ENCODE measurements at places on chromosomes 5 and 9.
A peak's percentile ranks its signal among the peaks of the same experiment; 100 is the strongest.

GRCh38 chr5:95068289-95068910 is 216.5 kb downstream of the MCTP1 start:
- DNase-seq = no peak

DNA sequence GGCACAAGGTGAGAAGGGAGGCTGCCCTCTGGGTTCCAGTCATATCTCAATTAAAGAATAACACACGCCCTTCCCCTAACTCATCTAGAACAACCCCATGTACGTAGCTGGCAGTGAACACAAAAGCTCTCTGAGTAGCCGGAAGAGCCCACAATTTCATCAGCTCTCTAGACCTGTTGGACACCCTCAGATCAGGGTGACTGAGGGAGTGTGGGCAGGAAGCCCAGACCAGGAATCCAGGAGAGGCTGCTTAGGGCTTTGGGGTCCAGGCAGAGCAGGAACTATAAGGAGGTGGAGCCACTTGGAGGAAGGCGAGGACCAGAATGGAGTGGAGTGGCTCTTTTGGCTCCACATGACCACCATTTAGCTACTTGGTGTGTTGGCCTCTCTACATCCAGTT is 237.4 kb downstream of the NR3C1 start:
- no peak for DNase-seq

DNA sequence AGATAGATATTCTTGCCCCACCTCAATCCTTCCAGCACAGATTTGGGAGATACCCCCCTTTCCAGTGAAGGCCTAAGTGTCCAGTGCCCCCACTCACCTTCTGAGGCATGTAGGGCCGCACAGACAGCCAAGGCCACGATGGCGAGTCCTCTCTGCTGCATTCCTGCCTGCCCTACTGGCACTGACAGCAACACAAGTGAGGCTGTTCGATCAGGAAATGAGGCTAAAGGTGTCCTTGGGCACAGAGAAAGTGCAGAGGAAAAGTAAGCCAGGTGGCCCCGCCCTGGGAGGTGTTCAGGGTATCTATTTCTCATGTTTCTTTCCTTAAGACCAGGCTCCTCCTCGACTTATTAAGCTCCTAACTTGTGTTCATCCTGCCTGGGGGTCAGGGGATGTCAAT is at the start of gene CCL28:
CCL28 (minus strand) TSS at position 236 of the 400 bp plus-strand sequence; CDS start at position 161, 75 bp downstream.
- peak; percentile 86 for DNase-seq

- no peak for DNase-seq
Observed at GRCh38 chr9:87842878-87843585, 39.6 kb upstream of the SPATA31E1 start.

DNA sequence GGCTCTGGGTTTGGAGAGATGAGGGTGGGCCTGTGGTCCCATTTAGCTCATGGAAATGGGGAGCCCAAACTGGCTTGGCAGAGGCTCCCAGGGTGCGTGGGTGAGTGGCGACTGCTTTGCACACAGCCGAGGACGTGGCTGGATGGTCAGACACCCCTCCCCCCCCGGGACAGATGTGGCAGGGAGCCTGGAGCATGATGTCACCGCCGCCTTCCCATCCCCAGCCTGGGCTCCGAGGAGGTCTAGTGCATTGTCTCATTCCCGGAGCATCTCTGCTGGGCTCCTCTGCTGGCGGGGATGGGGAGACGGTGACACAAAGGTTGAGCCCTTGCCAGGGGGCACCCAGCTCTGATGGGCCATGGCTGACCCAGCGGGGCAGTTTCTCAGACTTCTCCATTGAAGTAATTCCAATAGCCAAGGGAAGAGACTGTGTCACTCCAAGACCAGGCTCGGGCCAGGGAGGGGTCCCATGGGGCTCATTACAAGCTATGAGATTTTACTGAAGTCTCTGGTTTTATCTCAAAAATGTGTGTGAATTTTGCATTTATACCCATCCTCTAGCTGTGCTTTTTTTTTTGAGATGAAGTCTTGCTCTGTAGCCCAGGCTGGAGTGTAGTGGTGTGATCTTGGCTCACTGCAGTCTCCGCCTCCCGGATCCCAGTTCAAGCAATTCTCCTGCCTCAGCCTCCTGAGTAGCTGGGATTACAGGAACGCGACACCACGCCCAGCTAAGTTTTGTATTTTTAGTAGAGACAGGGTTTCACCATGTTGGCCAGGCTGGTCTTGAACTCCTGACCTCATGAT is 36.1 kb downstream of the HMCN2 start:
- peak; percentile 51 for DNase-seq

DNA sequence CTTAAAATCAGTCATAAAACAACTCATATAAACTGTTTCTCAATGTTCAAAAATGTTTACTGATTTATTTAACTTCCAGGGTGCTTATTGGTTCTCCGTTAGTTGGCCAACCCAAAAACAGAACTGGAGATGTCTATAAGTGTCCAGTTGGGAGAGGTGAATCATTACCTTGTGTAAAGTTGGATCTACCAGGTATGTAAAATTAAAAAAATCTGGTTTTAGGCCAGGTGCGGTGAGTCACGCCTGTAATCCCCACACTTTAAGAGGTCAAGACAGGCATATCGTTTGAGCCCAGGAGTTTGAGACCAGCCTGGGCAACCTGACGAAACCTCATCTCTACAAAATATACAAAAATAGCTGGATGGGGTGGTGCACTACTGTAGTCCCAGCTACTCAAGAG is 73.7 kb downstream of the ITGA1 start:
- no peak for DNase-seq

DNA sequence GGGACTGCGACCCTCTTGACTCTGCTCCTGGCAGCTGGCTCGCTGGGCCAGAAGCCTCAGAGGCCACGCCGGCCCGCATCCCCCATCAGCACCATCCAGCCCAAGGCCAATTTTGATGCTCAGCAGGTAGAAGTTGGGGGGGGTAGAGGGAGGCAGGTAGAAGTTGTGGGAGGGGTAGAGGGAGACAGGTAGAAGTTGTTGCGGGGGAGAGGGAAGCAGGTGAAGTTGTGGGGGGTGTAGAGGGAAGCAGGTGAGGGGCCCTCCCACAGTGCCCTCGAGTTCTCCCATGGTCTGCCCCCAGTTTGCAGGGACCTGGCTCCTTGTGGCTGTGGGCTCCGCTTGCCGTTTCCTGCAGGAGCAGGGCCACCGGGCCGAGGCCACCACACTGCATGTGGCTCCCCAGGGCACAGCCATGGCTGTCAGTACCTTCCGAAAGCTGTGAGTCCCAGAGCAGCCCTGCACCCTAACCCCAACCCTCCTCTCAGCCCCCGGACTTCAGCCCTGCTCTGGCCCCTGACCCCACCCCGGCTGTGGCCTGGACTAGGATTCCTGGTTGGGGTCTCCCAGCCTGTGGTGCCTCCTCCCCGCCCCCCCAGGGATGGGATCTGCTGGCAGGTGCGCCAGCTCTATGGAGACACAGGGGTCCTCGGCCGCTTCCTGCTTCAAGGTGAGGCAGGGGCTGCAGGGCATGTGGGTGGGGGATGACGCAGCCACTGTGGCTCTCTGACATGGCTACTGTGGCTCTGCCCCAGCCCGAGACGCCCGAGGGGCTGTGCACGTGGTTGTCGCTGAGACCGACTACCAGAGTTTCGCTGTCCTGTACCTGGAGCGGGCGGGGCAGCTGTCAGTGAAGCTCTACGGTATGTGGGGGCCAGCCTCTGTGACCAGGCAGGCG is 537 bp downstream of the C8G start:
- no peak for DNase-seq

DNA sequence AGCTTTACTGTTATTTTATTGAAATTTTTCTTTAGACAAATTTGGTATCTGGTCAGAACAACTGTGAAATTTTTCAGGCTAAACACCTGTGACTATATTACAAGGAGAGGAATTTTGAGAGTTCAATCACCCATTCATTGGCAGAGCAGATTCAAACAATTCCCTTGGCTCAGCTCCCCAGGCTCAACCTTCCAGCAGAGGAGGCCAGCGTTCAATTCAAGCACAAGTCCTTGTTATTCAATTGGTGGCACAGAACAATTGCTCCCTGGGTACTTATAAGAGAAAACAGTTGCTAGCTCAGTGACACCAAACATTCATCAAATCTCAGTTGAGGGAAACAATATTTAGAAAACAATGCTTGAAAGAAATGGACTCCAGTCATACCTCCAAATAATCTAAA is 83.3 kb downstream of the SUSD1 start:
- DNase-seq = no peak

DNA sequence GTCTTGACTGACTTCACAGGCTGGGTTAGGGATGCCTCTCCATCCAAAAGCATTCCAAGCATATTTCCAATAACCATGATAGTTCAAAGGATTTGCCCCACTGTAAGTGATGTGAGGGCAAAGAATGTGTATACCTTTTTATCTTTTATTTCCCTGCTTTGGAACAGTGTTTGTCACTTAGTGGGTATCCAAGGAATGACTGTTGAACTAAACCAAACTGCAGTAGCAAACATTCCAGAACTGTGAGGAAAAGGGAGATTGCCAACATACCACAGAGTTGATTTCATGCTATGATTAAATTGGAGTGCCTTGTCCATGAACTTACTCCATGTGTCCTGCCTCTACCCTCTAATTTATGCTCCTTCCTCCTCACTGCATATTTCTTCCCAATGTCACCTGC is 400.0 kb downstream of the KIAA0825 start:
- DNase-seq = no peak

- no peak for DNase-seq
Observed at GRCh38 chr9:124255222-124255621, 2.5 kb upstream of the NEK6 start.

DNA sequence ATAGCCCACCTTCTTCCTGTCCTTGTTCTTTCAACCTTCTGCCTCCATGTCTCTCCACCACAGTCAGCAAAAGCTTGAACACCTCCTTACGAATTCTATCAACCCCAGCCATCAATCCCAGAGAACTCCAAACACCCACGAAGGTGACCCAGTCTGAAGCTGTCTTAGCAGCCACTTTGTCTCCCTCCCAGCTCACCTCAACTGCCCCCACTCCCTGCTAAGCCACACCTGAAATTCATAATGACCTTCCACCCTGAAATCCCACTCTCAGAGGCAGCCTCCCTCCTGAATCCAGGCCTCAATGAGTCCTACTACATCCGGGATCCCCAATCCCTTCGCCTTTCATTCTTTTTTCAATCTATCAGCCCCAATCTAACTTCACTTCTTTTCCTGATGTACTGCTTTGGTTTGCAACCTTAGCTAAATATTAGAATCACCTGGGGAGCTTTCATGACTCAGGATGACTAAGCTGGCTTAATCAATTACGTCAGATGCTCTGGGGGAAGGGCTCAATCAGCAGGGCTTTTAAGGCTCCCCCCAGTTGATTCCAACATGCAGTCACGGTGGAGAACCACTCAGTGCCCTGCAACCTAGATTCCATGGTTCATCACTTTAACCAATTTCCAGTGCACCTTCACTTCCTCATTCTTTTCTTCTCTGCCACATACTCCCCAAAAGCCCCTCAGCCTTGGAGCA is 32.2 kb downstream of the BHMT start:
- DNase-seq = no peak

GRCh38 chr9:7172154-7173115 is 414.7 kb downstream of the KDM4C start:
- no peak for DNase-seq

DNA sequence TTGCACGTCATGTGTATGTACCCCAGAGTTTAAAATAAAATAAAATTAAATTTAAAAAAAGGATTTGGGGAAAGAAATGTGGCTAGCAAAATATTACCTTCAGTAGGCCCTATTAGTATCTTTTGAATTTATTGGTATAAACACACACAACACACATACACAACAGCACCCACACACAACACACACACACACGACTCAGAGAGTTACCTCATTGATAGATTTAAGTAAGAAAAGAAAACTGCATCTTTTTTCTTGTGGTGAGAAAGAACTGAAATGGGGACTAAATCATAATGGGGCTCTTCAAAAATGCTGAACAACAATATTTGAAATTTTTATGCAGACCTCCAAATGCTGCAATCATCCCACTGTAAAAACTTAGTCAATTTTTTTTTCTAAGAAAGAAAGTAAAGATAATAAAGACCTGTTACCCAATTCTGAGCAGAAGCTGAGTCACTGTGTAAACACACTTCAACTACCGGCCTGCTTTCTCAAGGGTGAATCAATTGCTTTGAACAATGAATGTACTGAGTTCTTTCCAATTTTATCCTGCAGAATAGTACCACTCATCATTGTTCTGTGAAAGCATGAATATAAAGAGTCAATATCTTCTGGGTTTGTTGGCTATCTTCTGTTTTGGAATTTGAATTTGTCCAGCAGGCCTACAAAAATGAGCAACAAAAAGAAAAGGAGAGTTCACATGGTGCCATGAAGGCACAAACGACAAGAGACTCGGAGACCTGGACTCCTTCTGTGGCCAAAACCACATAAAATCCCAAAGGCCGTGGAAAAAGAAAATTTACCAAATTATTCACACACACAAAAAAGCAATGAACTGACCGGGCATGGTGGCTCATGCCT is 57.9 kb upstream of the CCNG1 start:
- DNase-seq = no peak

- no peak for DNase-seq
Observed at GRCh38 chr9:110027671-110028081, 180.3 kb downstream of the C9orf152 start.

GRCh38 chr9:126107693-126108092 is 218.9 kb upstream of the MVB12B start:
- DNase-seq = no peak

Data from transverse colon (tissue), 4 donors.